Endothelial cell (in vitro differentiated cells): ENCODE measurements at places on chromosomes 16 and 17. TPM values are rescaled to one million over a fixed set of nuclear protein-coding genes. Genes with fewer than 3 reads are reported as not detected.

Gene CHD9NB
- 2.0 TPM for total RNA-seq

Gene HCRT
- total RNA-seq = not detected

Gene ABCA6
- 0.38 TPM for total RNA-seq

Gene RAD51C
- 11.3 TPM for total RNA-seq

Gene DPEP1
- total RNA-seq = 118 TPM

Gene SMIM36
- not detected for total RNA-seq

Gene EEF2K
- 19.3 TPM for total RNA-seq

Gene YPEL2
- 16.7 TPM for total RNA-seq

Gene SLC35G6
- total RNA-seq = not detected

Gene CD68
- total RNA-seq = 1.6 TPM

DNA sequence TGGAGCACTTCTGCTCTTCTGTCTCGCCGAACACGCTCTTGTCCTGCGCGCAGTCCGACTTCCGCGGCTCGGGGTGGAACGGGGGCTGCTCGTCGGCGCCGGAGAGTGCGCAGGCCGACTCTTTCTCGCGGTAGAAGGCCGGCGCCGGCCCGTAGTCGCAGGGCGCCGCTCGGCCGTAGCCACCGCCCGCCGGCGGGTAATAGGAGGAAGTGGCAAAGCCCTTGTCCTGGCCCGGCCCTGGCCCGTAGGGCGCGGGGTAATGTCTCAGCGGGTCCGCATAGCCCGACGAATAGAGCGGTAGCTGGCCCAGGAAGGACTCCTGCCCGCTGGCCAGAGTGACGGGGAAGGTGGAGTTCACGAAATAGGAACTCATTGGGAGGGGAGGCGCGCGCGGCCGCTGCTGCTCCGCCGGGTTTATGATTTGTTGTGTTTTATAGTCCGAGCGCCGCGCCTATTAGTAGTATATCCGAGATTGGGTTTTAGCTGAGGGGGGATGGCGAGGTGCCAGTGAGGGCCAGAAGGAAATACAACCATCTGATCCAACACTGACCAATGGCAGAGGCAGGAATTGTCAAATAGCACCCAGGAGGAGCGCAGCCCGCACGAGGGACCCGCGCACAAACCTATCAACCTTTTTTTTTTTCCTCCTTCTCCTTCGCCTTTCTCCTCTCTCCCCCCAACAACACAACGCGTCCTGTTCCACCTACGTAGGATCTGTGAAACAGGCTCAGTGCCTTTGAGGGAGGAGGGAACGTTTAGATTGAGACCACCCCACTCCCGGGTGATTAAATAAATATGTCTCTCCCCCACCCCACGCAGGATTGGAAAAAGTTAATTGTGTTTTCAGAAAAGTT lies 4.4 kb upstream of the HOXB5 start:
- no peaks in the 10 kb centered on the region for H3K36me3 ChIP-seq
- H3K4me3 ChIP-seq = peak overlapping the region; percentile 89
- peaks cover 56% of the 10 kb centered on the region for H3K27me3 ChIP-seq
- no peak for DNase-seq

DNA sequence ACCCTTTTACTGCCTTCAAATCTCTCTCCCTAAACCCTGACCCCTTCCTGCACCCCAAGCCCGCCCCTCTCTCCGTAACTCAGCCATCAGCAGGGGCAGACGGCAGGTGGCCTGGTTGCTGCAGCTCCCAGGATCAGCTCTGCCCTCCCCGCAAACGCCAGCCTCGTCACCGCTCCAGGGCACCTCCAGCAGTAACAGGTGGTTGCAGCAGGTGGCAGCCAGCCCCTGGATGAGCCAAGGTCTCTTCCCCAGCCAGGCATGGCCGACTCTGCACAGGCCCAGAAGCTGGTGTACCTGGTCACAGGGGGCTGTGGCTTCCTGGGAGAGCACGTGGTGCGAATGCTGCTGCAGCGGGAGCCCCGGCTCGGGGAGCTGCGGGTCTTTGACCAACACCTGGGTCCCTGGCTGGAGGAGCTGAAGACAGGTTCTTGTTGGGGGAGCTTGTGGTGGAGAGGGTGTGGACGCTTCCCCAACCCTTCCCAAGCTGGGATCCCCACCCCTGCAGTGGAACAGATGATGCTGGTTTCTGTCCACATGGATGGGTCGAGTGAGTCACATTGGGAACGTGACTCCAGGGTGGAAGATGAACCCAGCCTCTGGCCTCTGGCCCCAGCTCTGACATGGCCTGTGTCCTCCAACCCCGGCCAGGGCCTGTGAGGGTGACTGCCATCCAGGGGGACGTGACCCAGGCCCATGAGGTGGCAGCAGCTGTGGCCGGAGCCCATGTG lies 558 bp downstream of the HSD3B7 start:
- no peaks in the 10 kb centered on the region for H3K4me1 ChIP-seq
- peaks cover 19% of the 10 kb centered on the region for H3K27me3 ChIP-seq

GRCh38 chr17:66552371-66552770 lies 250.0 kb downstream of the PRKCA start:
- no peaks in the 10 kb centered on the region for H3K27me3 ChIP-seq
- no peaks in the 10 kb centered on the region for H3K4me1 ChIP-seq
- H3K36me3 ChIP-seq = no peaks in the 10 kb centered on the region
- DNase-seq = no peak
- no peak overlapping the region for H3K27ac ChIP-seq

GRCh38 chr16:72743011-72743761 lies 304.7 kb downstream of the ZFHX3 start:
- no peak overlapping the region for H3K27ac ChIP-seq
- H3K27me3 ChIP-seq = no peaks in the 10 kb centered on the region
- no peaks in the 10 kb centered on the region for H3K36me3 ChIP-seq
- H3K4me1 ChIP-seq = no peaks in the 10 kb centered on the region

DNA sequence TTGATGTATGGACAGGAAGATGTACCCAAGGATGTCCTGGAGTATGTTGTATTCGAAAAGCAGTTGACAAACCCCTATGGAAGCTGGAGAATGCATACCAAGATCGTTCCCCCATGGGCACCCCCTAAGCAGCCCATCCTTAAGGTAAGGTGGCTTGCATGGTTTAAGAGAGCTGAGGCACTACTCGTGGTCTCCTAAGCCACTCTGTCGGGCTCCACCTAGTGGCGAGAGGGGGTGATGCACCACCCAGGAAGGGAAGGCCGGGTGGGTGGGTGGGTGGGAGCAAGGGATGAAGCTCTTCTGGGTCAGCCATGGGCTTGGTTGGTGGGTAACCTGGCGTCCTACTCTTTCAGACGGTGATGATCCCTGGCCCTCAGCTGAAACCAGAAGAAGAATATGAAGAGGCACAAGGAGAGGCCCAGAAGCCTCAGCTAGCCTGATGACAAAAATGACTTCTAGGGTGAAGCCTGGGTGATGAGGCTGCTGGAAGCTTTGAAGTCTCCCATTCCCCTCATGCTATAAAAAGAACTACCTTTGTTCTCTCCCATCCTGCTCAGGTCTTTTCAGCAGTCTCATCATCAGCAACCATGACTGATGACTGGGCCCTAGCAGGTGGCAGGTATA lies 21.5 kb downstream of the GPR179 start:
- H3K27me3 ChIP-seq = peaks cover 6% of the 10 kb centered on the region
- DNase-seq = peak; percentile 51
- peaks cover 22% of the 10 kb centered on the region for H3K4me1 ChIP-seq
- H3K4me3 ChIP-seq = peak overlapping the region; percentile 25

GRCh38 chr17:80819422-80820164 lies 172.0 kb upstream of the CHMP6 start:
- H3K27me3 ChIP-seq = peaks cover 10% of the 10 kb centered on the region
- no peak overlapping the region for H3K27ac ChIP-seq
- H3K4me3 ChIP-seq = no peak overlapping the region
- H3K36me3 ChIP-seq = peaks cover 9% of the 10 kb centered on the region

- DNase-seq = no peak
- no peaks in the 10 kb centered on the region for H3K4me1 ChIP-seq
- no peak overlapping the region for H3K4me3 ChIP-seq
- H3K27me3 ChIP-seq = peaks cover 14% of the 10 kb centered on the region
- H3K27ac ChIP-seq = no peak overlapping the region
These were observed 34.9 kb downstream of the NDEL1 start for GRCh38 chr17:8470447-8471047.

DNA sequence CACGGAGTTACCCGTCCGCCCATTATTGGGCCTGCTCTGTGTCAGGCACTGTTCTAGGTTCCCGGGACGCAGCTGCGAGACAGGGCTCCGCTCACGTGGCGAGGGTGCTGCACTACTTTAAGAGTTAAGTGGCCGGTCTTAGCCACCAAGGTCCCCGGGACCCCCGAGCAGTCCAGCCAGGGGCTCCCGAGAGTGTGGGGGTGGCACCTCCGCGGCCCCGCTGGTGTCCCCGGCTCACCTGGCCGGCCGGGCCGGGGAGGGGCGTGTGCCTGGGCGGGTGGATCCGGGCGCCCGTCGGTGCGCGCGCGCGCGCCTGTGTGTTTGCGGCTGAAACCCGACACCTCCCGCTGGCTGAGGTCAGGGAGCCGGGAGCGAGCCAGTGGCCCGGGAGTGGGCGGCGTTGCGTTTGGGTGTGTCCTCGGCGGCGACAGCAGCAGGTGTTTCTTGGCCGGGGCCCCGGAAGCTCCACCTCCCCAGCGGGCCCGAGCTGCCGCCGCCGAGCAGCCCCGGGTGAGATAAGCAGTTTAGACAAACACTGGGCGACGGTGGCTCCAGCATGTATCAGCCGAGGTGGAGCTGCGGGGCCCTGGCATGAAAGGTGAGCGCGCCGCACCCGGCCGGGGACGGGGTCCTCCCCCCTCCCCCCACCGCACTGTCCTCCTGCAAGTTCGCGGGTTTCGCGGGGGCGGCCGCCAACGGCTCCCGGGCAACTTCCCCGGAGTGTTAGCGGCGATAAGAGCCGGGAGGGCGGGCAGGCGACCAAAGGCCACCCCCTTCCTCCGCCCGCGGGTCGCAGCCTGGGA lies at the start of gene GSE1:
GSE1 (plus strand) TSS at position 522 of the 803 bp plus-strand sequence; CDS start at position 592, 70 bp downstream.
- no peaks in the 10 kb centered on the region for H3K36me3 ChIP-seq
- H3K27ac ChIP-seq = no peak within 1 kb of the TSS
- no peak within 1 kb of the TSS for H3K4me3 ChIP-seq
- peak; percentile 67 for DNase-seq

- no peak overlapping the region for H3K27ac ChIP-seq
- H3K27me3 ChIP-seq = no peaks in the 10 kb centered on the region
- no peak for DNase-seq
- no peak overlapping the region for H3K4me3 ChIP-seq
These were observed 125.0 kb downstream of the SPAG9 start for GRCh38 chr17:50995668-50996067.

DNA sequence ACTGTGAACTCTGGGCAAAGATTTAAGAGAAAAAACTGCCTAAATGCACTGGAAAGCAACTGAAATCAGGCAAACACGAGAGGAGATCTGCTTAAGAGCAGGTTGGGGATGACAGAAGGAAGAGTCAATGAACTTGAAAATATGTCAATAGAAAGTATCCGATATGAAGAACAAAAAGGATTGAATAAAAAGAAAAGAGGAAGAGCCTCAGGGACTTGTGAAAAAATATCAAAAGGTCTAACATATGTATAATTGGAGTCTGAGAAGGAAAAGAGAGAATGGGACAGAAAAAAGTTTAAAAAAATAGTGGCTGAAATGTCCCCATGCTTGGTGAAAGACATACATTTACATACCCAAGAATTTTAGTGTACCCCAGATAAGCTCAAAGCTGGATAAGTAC lies 195.5 kb downstream of the COPRS start:
- peaks cover 4% of the 10 kb centered on the region for H3K27me3 ChIP-seq
- H3K36me3 ChIP-seq = peaks cover 5% of the 10 kb centered on the region
- no peak for DNase-seq
- H3K4me3 ChIP-seq = no peak overlapping the region
- no peak overlapping the region for H3K27ac ChIP-seq

- no peak for DNase-seq
- no peak overlapping the region for H3K27ac ChIP-seq
- H3K4me1 ChIP-seq = peaks cover 14% of the 10 kb centered on the region
- H3K4me3 ChIP-seq = no peak overlapping the region
These were observed 8.4 kb upstream of the TERF2 start for GRCh38 chr16:69393898-69394849.
